Esophagus mucosa (tissue), 1 donor: ENCODE measurements at places on chromosomes 16 and 17.
A peak's percentile ranks its signal among the peaks of the same experiment; 100 is the strongest.

- peak; percentile 61 for ATAC-seq
Observed at GRCh38 chr16:4693956-4694641, 737 bp downstream of the NUDT16L1 start.

DNA sequence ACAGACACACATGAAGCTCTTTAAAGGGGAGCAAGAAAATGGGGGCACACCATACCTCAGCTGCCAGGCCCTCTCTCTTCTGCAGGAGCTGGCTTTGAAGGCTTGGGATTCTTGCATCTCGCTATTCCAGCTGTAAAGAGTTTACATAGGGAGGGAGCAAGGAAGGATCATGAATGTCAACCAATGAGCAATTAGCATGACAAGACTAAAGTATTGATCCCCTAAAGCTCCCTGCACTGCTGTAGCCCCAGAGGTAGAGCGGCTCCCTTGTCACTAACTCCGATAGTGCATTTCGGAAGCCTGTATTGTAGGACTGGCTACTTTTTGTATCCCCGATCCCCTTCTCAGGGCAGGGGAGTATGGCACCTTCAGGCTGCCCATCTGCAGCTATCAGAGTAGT is 113.4 kb upstream of the PMFBP1 start:
- no peak for ATAC-seq

GRCh38 chr16:46871597-46871996 is 12.6 kb upstream of the GPT2 start:
- no peak for ATAC-seq

GRCh38 chr16:83624429-83625120 is 183.2 kb upstream of the HSBP1 start:
- no peak for ATAC-seq

- ATAC-seq = no peak
Observed at GRCh38 chr16:56269811-56270684, 78.8 kb downstream of the GNAO1 start.

DNA sequence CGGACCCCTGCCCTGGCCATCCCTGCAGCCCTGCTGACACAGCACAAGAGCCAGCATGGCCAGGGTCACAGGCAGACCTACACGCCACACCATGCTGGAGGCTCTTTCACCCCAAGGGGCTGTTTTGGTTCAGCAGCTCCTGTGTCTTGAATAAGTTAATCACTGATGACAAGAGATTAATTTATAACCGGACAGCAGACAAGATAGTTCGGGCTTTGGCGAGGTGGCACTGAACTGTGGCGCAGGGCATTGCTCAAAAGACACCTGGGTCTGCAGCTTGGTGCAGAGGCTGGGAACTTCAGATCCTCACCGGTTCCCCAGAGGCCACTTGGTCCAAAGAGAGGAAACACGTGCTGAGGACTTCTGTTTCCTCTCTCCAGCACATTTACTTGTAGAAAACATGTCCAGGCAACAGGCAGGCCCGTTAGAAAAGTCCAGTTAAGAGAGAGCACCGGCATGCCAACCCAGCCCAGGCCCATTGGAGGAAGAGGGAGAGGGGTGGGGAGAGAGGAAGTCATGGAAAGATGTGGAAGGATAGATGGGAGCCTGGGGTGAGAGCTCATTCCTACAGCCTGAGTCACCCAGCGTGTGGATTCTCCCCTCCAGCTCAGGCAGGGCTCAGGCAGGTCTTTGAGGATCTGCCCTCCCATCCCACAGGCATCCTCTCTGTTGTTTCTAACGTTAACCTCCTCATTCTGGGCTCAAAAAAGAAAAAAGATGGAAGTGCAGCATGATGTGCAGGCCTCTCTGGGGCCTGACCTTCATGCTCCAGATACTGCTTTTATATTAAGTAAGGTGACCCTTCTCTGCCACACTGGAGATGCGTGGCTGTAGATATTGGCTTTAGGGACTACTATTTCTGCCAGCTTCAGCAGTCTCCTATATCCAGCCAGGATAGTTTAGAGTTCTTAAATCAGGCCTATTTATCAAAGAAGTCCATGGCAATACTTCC is 80.0 kb upstream of the HNF1B start:
- ATAC-seq = peak; percentile 69
